Spleen (tissue), 13 donors: ENCODE measurements at places on chromosomes 12 and 14. TPM values are rescaled to one million over a fixed set of nuclear protein-coding genes. Genes with fewer than 3 reads are reported as not detected.

DNA sequence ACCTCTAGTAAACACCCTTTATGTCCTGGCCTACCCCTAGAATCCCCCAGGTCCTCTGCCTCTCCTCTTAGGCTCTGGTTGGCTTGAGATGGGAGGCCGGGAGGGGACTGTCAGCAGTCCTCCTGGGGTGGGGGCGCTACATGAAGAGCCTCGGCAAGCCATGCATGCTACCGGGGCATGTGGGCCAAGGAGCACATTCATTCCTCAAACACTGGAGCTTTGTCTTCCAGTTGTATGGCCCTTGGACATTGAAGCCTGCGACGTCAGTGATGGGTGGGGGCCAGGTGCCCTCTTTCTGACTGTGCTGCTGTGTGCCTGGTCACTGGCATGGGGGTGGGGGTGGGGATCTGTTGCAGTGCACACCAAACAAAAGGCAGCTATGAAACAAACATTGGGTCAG is 15.8 kb upstream of the CELA1 start:
- DNase-seq, result no peak

DNA sequence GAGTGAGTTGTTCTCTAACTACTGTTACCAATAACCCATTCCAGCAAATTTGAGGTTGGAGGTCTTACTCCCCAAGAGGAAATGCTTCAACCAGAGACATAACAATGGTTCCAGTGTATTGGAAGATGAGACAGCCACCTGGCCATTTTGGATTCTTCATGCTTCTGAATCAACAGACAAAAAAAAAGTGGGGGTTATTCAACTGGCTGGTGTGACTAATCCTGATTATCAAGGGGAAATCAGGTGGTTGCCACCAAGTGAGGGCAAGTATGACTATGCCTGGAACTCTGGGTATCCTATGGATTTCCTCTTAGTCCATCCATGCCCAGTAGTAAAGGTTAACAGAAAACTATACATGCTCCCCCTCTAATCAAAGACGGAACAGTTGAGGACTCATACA is 29.9 kb upstream of the ZNF641 start:
- DNase-seq, result no peak

GRCh38 chr14:37172024-37172869 is at the start of gene SLC25A21:
SLC25A21 (minus strand) TSS chr14:37172606.
- peak; percentile 77 for DNase-seq

GRCh38 chr12:2248901-2249381 is 196.2 kb downstream of the CACNA1C start:
- DNase-seq, result no peak

- DNase-seq, result no peak
These were observed 196.9 kb downstream of the CPNE8 start for GRCh38 chr12:38708466-38708865.

- DNase-seq, result no peak
These were observed 124.1 kb downstream of the GALC start for GRCh38 chr14:87868920-87869319.

DNA sequence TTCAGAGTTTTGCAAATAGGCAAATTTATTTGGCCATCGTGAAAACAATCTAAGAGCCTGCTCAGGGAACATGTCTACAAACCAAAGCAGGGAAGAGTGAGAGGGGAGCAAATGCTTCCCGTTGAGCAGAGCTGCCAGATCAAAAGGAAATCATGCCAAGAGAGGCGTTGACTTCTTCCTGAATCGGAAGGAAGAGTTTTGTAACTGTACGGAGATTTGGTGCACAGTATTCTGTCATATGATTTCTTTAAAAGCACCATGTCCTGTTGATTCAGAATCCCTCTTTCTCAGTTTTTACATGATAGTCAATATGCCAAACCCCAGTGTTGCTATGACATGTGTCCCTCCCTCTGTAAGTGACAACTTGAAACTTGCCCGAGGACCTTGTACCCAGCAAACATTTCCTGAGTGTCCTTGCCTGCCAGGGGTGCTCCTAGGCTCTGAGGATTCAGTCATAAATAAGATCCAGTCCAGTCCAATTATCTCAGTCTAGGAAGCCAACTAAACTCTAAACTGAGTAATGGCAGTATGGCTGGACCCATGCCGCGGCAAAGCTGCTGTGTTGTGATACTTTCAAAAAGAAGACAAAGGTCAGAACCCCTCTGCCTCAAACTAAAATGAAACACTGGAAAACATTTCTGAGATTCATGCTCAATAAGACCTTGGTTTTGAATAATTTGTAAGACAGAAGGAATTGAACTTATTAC is 300.1 kb upstream of the FKBP4 start:
- no peak for DNase-seq

- no peak for DNase-seq
These were observed 194.8 kb downstream of the ZFP36L1 start for GRCh38 chr14:68598089-68598488.

GRCh38 chr14:72818998-72819397 is 74.9 kb downstream of the DPF3 start:
- no peak for DNase-seq

GRCh38 chr12:109797905-109798669 is 35.1 kb downstream of the TRPV4 start:
- DNase-seq, result no peak

- DNase-seq, result no peak
These were observed 2.6 kb downstream of the TRMT61A start for GRCh38 chr14:103531421-103532215.

DNA sequence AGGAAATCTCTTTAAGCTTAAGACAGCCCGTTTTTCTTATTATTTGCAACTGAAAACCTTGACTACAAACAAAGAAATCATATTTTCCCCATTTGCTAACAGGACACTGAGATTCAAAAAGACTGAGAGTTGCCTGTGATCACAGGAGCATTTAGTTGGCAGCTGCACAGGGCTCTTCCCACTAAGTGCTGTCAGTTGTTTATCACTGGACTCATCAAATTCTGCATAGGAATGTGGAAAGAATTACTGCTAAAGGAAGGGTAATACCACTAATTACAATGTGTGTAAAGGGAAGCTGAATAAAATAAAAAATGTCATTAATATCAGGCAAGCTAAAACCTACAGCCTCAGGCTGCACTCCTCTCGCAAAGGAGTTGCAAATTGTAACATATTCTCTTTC is 226.4 kb downstream of the NELL2 start:
- DNase-seq, result no peak

The KRT74 gene
- not detected for total RNA-seq

The PTGER2 gene
- total RNA-seq, result 18.2 TPM

The FBXO34 gene
- total RNA-seq, result 39.4 TPM

The P2RX2 gene
- total RNA-seq, result 1.3 TPM

The KRT79 gene
- total RNA-seq, result not detected

The GXYLT1 gene
- total RNA-seq, result 11.4 TPM

The RERG gene
- total RNA-seq, result 54.4 TPM
